ENCODE measurements at places on chromosomes 5 and 9.

GRCh38 chr9:113882636-113883164 lies 6.6 kb downstream of the ZNF618 start:
- DNase-seq = no peak

GRCh38 chr5:38800515-38800914 lies 45.3 kb upstream of the OSMR start:
- DNase-seq = no peak

DNA sequence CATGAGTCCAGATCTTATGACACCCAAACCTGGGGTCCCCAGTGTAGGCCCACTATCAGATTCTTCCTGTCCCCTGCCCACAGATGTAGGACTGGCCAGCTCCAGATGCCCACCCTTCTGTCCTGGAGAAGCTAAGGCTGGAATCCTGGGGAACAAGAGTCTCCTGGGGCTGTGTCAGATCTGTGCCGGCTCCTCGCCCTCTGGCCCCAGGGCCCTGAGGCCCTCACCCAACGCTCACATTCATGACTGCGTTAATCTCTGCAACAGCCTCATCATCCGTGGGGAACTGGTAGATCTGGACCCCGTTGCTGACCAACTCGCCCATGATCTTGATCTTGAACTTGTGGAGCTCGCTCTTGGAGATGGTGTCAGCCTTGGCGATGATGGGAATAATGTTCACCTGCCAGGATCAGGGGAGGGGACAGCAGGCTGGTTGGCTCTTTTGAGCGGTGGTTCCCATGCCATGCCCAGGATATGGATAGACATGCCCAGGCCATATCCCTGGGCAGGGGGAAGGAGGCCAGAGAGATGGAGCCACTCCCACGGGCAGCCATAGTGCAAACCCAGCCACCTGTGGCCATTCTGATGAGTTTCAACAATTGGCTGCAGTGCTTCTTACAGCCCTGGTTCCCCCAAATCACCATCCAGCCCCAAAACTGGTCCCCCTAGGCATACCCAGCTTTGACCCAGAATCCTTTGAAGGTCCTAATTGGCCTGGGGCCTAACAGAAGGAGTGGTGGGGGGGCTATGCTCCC lies 14.6 kb downstream of the SEPTIN8 start:
- no peak for DNase-seq

- DNase-seq = no peak
Measured at GRCh38 chr5:39801306-39801705, 376.5 kb upstream of the DAB2 start.

DNA sequence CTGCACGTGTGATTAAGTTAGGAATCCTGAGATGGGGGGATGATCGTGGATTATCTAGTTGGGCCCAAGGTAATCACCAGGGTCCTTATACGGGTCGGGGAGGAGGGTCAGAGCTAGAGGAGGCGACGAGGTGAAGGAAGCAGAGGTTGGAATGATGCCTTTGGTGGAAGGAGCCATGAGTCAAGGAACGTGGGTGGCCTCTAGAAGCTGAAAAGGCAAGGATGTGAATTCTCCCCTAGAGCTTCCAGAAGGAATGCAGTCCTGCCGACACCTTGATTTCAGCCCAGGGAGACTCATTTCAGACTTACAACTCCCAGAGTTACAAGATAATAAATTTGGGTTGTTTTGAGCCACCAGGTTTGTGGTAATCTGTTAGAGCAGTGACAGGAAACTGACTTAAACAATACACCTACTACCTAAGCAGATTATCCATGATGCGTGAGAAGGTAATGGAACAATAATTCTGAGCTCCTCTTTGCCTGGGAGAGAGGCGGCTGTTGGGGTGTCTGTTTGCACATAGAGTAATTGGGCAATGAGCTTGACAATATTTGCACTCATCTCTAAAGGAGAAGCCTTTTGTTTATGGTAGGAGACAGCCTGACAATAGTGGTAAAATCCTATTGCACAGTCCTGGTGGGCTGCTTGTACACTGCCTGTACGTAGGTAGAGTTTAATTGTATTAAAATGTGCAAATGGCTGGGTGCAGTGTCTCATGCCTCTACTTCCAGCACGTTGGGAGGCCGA lies 129.3 kb upstream of the IER5L start:
- DNase-seq = no peak

GRCh38 chr5:1704266-1704665 lies 95.4 kb downstream of the MRPL36 start:
- no peak for DNase-seq

DNA sequence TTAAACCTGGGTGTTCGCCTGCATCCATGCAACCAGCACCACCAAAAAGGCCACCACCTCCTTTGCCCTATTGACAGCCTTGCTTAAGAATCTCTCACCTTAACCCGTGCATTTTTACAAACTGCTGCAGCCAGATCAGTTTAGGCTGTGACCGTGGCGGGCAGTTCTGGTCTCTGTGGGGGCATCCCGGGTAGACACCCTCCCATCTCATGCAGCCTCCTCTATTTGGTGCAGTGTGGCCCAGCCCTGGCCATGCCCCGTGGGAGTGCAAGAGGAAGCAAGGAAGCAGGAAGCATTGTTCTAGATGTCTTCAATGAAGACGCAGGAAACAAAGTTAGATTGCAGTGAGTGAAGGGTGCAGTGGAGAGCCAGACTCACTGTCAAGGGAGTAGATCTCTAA lies 108.8 kb upstream of the MVB12B start:
- no peak for DNase-seq

- no peak for DNase-seq
Measured at GRCh38 chr5:12911156-12911555, 1006.9 kb upstream of the CTNND2 start.

Data from NCI-H526 treated with DMSO at 0.1 percent for 48 hours (cell line).